ENCODE measurements at places on chromosomes 5 and 9.

DNA sequence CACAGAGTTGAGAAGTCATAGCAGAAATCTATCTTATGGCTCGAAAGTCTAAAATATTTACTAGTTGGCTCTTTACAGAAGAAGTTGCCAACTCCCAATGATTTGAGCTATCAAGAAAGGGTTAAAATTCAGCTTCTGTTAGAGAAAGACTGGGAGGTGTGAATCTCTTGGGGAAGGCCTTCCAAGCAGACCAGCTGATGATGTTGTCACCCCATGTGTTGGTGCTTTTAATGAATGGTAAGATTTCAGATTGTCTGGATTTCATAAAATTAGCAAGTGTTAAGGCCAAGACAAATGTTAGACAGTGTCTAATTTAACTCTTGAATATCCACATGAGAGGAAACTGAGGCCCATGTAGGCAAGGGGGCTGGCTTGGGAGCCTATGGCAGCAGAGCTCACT is 63.9 kb downstream of the PPARGC1B start:
- DNase-seq = no peak

DNA sequence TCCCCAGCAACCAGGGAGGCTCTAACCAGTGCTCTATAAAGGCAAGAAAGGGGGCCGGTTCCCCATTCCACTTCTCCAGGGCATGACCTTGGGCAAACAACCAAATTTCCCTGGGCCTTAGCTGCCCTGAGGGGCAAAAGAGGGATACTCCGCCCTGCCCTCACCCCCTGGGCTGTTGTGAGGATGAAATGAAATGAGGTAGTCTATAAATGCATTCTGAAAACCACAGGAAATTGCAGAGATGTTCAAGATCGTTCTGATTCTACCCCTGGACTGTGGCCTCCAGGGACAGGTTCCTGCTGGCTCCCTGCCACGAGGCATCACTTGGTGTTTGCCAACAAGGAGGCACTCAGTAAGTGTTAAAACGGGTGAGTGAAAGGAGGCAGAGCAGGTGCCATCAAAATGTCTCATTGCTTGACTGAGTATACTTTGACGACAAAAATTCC is 5.7 kb downstream of the RAPGEF1 start:
- peak; percentile 73 for DNase-seq

- no peak for DNase-seq
Measured at GRCh38 chr5:31397926-31398557, 133.9 kb downstream of the DROSHA start.

- DNase-seq = no peak
Measured at GRCh38 chr9:91412941-91413340, 10.7 kb downstream of the NFIL3 start.

DNA sequence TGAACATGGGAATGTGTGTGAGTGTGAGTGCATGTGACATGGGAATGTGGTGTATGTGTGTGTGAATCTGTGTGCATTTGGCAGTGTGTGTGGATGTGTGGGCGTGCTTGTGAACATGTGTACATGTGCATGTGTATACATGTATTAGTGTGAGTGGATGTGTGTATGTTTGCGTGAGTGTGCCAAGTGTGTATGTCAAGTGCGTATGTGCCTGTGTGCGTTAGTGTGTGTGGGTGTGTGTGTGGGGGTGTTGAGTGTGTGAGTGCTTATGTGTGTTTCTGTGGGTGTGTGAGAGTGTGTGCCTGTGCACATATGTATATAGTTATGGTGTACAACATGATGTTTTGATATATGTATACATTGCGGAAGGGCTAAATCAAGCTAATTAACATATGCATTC is 244.3 kb downstream of the GADD45G start:
- DNase-seq = peak; percentile 15

GRCh38 chr9:121682201-121682600 is 30.8 kb downstream of the DAB2IP start:
- DNase-seq = no peak

GRCh38 chr9:88777498-88778312 is 213.6 kb upstream of the S1PR3 start:
- DNase-seq = no peak

GRCh38 chr5:10153394-10153793 is 96.3 kb downstream of the ATPSCKMT start:
- no peak for DNase-seq

DNA sequence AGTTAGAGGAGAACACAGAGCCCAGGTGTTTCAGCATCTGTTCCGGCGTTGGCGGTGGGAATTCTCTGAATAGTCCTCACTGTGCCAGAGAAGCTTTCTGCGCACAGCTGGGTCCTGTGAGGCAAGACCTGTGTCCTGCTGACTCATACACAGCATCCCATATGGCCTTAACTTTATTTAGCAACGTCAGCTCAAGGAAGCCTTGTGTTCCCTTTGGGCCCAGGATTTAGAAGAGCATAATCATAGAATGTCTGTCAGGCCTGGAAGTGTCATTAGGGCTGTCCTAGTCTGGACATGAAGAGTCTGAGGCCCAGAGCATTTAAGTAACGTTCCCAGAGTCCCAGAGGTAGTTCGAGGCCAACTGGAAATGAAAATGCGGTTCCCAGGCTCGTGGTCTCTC is 188.6 kb upstream of the DMRT1 start:
- DNase-seq = no peak

GRCh38 chr5:123515904-123516303 is 3.9 kb downstream of the CSNK1G3 start:
- no peak for DNase-seq

GRCh38 chr5:548256-548655 is 24.0 kb upstream of the SLC9A3 start:
- DNase-seq = no peak

- no peak for DNase-seq
Measured at GRCh38 chr5:90641528-90641927, 82.9 kb downstream of the ADGRV1 start.

DNA sequence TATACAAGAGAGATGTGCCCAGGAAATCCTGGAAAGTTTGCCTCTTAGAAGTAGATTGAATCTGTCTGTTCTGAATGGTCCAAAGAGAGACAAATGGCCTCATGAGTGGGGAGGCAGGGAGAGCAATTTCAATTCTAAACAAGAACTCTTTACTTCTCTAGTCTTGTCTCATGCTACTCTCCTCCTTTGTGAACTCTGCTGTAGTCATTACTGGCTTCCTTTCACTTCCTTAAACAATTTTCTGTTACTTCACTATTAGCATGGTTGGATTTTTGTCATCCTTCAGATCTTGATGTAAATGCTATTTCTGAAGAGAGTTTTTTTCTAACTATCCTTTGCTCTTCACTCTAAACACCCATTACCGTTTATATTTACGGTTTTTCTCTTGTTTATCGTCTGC is 54.0 kb upstream of the GRIN3A start:
- no peak for DNase-seq

- no peak for DNase-seq
Measured at GRCh38 chr9:86042199-86042978, 57.0 kb downstream of the GOLM1 start.

GRCh38 chr9:110738982-110739381 is 70.4 kb downstream of the MUSK start:
- DNase-seq = no peak

DNA sequence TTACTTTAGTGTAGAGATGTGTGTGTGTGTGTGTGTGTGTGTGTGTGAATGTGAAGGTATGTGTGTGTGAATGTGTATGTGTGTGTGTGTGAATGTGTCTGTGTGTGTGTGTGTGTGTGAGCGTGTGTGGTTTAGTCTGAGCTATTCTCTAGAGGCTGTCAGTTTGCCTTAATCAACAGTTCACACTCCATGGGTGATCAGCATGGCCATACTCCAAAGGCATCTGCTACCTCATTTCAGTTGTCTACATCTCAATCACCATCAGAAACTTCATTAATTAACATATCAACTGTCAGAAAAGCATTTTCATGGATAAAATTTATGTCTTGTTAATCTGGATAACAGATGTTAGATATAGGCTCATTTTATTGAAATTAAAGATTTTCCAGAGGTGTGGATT is 103.1 kb upstream of the PTPN3 start:
- no peak for DNase-seq

DNA sequence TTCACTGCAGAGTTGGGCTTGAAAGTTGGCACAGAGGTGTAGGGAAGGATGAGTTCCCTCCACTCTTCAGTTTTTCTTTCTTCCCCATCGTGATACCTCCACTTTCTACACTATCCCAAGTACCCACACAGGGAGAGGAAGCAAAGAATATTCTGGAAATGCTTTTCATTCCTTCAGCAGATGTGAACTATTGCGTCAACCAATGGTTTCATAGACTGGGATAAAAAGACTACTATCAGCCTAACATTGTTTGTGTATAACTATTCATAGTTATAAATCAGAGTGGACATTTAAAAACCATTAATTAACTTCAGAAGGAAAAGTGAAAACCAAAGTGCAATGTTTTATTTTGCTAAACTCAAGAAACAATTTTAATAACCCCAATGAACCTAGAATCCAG is 63.6 kb upstream of the MAMDC2 start:
- no peak for DNase-seq

DNA sequence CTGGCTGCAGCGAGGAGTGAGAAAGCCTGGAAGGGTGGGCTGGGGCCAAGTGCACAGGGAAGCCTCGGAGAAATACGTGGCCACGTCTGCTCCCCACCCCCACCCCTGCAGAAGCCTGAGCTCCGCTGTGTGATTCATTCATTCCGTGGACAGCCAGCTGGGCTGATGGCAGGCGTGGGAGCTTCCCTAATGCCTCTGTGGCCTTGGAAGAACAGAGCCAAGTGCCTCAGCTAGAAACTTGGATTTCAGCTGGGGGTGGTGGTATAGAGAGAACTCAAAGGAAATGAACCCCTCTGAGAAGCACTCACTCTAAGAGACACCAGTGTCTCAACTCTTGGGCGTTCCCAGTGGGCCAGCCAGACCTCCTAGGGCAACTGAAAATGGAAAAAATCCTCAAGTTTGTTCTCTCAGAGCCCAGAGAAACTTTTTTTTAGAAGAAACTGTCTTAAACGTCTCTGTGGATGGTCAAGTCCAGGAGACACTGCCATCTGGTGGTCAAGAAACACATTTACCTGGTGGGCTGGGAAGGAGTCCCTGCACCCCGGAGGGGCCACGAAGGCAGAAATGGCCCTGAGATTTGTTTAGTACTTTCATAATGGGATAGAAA is 18.0 kb downstream of the ATOX1 start:
- no peak for DNase-seq

DNA sequence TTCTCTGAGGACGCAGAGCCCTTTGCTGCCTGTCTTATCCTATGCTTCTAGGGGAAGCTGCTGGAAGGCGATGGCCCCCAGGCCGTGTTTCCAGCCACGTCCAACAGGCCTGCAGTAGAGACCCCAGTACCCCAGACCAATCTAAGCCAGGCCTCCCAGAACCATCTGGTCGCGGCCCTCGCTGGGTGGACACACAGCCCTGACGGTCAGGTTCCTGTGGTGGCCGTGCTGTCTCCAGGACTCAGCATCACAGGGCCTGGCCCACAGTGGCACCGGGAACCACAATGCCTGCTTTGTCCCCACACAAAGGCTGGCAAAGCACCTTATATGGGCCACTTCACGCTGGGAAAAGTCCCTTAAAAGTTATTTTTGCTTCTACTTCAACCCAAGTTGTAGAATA is 44.5 kb downstream of the SEMA4D start:
- no peak for DNase-seq

GRCh38 chr5:103346162-103346748 is 87.7 kb downstream of the MACIR start:
- DNase-seq = no peak

- DNase-seq = no peak
Measured at GRCh38 chr5:163563880-163564279, 58.5 kb downstream of the MAT2B start.

GRCh38 chr5:138752951-138753793 is at the start of gene CTNNA1:
TSS of gene CTNNA1 (plus strand) at chr5:138753425. CDS start at chr5:138781925, 28,500 bp downstream.
- peak; percentile 92 for DNase-seq

DNA sequence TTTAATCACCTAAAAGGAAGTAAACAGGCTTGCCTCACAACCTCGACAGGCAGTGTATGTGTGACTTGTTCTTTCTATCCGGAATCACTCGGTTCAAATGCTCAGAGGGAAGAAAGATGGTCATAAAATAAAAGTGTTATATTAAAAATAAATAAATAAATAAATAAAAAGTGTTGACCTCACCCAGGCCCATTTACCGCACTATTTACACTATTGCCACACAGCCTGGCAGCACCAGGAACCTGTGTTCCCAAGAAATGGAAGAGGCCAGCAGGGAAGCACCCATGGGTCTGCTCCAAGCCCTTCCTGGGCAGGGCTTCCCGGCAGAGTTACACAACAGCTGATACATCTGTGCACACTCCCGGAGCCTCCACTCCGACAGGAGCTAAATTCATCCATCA is 127.9 kb downstream of the EFNA5 start:
- peak; percentile 18 for DNase-seq

DNA sequence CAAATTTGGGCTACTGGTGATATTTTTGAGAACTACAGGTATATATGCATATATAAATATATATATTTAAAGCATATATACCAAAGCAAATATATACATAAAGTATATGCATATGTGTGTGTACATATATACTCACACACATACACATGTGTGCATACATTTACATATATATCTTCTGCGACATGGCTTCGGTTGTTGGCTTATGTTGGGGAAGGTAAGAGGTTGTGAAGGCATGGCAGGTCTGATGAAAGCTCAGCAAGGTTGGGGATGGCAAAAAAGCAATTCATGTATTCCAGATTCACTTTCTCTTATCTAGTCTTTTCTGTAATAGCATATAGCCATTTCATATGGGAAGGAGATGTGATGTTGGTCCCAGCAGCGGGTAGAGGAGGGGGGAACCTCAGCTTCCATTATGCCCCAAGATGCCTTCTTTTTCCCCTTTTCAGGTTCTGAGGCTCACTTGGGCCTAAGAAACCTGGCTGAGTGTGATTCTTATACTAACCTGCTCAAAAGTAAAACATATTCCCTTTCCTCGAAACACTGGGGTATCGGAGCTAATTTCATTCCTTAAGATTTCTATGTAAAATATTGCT is 201.7 kb downstream of the MEF2C start:
- DNase-seq = no peak

GRCh38 chr5:75496026-75496425 is 15.4 kb downstream of the CERT1 start:
- DNase-seq = no peak

GRCh38 chr5:159181152-159181551 is 28.2 kb downstream of the RNF145 start:
- DNase-seq = no peak

DNA sequence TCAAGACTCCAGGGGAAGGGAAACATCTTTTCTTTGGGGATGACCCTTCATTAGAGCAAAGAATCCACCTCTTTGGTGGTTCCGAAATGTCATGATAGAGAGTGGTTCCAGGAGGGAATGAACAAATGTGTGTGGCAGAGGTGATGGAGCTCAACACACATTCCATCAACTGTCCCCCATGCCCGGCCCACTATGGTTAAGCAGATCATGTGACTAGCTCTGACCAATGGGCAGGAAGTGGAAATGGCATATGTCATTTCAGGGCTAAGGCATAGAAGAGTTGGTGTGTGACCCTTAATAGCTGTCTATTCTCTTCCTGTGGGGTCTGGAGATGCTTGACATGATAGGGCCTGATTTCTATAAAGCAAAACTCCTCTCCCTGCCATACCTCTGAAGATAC is 194.6 kb downstream of the GAS1 start:
- DNase-seq = no peak

Data from Peyer's patch (tissue), 4 donors.